ENCODE measurements at places on chromosomes 5 and 9. TPM values are rescaled to one million over a fixed set of nuclear protein-coding genes. Genes with fewer than 3 reads are reported as not detected.

DNA sequence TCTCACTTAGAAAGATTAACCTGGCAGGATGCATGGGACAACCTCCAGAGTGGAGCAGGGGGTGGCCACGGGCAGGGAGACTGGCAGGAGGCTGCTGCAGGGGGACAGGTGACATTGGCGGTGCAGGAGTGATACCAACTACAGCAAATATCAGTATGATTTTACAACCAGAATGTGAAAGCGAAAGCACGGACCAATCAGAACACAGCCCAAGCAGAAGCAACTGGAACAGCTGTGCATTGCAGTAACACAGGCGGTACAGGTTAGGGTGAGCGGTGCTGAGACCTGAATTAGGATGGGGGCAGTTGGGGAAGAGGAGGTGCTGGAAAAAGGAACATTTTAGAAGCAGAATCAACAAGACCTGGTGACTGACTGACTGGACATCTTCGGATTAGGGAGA, 29.3 kb downstream of the POLR1E start:
- peaks cover 17% of the 10 kb centered on the region for H3K36me3 ChIP-seq
- H3K27ac ChIP-seq = no peak overlapping the region
- no peaks in the 10 kb centered on the region for H3K4me1 ChIP-seq
- H3K27me3 ChIP-seq = no peaks in the 10 kb centered on the region

GRCh38 chr9:4831944-4832343, 39.2 kb downstream of the RCL1 start:
- peaks cover 16% of the 10 kb centered on the region for H3K36me3 ChIP-seq
- no peaks in the 10 kb centered on the region for H3K27me3 ChIP-seq
- peaks cover 23% of the 10 kb centered on the region for H3K4me1 ChIP-seq
- no peak overlapping the region for H3K4me3 ChIP-seq
- no peak for DNase-seq

Gene WHRN
- 6.2 TPM for total RNA-seq

GRCh38 chr9:4970970-4971641, 14.0 kb upstream of the JAK2 start:
- no peak overlapping the region for H3K27ac ChIP-seq
- H3K36me3 ChIP-seq = no peaks in the 10 kb centered on the region
- no peak for DNase-seq
- H3K4me3 ChIP-seq = no peak overlapping the region

- H3K27me3 ChIP-seq = no peaks in the 10 kb centered on the region
- no peak overlapping the region for H3K27ac ChIP-seq
- peak; percentile 39 for DNase-seq
These were observed 38.4 kb upstream of the RXRA start for GRCh38 chr9:134287591-134288491.
